HCT116 (cell line): ENCODE measurements at places on chromosomes 11 and 22.
A peak's percentile ranks its signal among the peaks of the same experiment; 100 is the strongest.

DNA sequence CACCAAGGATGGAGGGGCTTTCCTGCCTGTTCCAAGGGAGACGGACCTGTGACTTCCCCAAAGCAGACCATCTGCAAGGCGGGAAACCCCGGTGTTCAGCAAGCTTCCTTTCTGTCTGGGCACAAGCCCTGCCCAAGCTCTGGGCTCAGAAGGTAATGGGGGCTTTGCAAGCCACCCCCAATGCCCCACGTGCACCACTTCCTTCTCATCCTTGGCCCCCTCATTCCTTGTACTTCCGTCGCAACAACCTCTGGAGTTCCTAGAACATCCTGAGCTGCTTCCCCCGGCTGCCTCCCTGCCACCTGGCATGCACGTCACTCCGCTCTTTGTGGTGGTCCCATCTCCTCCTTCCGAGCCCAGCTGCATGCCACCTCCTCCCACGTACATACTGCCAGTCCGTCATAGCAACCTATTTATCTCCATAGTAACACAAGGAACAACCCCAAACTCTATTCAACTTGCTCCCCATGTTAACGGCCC lies 3.9 kb downstream of the MYEOV start:
- no peak for DNase-seq

- DNase-seq = no peak
Measured at GRCh38 chr22:41768430-41768829, 32.0 kb upstream of the CCDC134 start.

DNA sequence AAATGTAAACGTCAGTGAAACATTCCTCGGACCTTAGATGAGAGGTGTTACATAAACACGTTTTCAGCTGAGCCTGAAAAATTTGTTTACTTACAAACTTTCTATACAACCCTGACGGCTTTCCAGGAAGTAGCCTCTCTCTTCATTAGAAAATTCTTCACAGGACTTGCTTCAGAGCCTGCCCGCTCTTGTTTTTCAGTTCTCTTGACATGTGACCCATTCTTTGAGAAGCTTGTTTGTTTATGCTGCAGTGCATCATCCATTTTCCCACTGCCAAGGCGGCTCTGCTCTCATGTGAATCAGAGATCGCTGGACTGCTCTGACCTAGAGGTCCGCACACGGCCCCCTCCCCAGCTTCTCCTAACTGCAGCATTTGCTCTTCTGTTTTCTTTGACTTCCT lies 47.9 kb upstream of the ARHGAP42 start:
- DNase-seq = no peak

GRCh38 chr11:66291303-66291705 lies 390 bp upstream of the TMEM151A start:
- DNase-seq = no peak

DNA sequence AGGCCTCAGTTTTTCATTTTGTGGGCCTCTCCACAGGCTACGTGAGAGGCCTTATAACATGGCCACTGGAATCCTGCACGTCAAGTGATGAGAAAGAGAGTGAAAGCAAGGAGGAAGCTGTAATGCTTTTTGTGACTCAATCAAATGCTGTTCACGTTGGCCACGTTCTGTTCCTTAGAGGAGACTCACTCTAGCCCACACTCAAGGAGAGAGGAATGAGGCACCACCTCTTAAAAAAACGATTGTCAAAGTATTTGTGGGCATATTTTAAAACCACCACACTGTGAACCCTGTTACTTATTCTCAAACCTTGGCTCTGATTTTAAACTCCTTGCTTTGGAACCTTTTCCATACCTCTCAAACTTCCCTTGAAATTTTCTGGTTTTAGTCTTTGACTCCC lies 705.0 kb downstream of the NELL1 start:
- no peak for DNase-seq

GRCh38 chr11:2769409-2770095 lies 69.8 kb upstream of the KCNQ1OT1 start:
- no peak for DNase-seq

DNA sequence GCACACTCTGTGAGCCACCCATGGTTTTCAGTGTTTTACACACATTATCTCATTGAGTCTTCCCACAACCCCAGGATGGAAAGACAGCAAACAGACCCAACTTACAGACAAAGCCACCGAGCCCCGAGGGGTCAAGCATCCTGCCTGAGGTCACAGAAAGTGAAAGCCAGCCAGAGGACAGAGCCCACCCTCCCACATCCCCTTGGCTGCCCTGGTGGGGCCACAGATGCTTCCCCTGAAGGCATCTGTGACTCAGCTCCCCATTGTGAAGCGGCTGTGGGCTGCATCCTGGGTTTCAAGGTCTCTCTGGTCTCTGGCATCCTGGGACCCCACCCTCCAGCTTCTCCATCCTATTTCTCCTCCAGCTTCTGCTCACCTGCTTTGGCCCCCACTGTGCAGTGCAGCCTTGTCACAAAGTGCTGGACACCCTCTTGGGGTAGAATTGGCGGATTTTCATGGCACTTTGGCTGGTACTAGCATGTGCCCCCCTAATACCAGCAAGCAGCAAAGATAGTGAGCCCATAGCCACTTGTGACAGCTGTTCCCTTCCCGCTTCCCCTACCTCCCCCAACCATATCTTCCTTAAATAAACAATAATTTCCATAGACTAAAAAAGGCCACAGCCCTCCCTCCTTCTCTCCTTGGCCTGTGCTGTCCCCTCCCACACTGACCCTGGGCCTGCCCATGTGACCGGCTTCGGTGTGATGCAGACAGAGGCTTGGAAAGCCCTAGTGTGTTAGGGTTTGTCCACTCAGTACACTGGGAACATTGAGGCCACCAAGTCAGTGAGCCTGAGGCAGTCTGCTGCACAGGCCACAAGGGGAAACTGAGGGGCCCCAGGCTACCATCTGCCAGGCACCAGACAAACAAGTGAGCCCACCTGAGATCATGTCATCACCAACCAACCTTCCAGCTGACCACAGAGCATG lies 53.9 kb upstream of the SHISAL1 start:
- no peak for DNase-seq

GRCh38 chr11:67369801-67370284 lies 3.6 kb downstream of the CLCF1 start:
- no peak for DNase-seq

DNA sequence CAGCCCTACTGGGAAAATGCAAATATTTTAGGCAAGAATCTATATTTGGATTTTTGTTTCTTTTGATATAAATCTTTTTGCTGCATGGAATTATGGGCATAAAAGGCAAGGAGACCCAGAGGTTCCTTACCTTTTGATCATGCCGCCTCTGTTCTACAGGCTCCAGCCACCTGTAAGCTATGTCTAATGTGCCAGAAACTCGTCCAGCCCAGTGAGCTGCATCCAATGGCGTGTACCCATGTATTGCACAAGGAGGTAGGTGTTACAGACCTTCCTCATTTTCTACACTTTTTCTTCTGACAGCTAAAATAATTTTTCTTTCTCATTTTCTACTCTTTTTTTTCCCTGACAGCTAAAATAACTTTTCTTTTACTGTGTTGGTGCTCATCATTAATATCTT lies 8.2 kb upstream of the BACE1-AS start:
- DNase-seq = no peak

DNA sequence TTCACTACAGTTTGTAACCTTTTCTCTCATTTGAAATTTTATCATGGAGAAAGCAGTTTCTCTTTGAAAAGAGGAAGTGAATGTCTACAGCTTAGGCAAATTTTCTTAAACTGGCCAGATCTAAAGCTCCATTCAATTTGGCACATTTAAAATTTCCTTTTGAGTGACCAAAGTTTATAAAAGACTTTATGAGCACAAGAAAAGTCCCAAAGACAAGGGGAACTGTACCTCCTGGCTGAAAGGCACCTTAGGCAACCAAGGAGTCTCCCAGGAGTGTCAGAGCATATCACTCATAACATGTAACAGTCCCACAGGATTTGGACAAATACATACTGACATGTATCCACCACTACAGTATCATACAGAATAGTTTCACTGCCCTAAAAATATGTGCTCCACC lies 41.3 kb downstream of the NARS2 start:
- DNase-seq = no peak

DNA sequence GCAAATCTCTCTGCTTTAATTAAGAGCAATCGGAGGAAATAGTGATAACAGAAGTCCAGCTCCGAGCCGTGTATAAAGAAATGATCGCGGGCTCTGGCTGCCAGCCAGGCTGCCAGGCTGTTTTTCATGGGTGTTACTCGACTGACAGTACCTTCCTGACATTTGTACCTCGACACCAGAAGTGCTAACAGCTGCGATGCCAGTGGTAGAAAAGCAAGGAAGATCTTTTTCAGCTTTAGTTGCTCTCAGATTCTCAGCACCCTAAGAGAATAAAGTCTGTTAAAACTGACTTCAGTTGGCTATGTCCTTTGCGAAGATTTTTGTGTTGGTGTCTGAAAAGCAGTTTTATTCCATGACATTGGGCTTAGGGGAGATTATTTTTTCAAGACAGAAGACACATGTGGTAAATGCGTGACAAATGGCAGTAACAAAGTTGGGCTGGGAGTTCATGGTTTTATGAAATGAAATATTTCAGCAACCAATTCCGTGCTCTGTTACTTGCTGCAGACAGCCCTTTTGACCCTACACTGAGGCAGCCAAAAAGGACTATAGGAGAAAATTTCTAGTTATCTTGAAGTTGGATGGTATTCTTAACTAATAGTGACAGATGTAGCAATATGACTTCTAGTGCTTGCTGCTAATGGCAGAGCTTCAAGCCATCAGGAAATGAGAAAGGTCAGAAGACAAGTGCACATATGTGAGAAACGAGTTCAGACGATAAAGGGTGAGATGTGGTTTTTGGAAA lies 296.2 kb downstream of the CNTN5 start:
- no peak for DNase-seq

- DNase-seq = peak; percentile 32
Measured at GRCh38 chr11:73218106-73218829, at the start of gene P2RY2. TSS of gene P2RY2 (plus strand) at chr11:73218281. CDS start at chr11:73234160, 15,879 bp downstream.

- DNase-seq = no peak
Measured at GRCh38 chr11:116730601-116731000, 42.2 kb downstream of the BUD13 start.
